Naive thymus-derived CD8-positive, alpha-beta T cell (primary cell): ENCODE measurements at places on chromosomes 16 and 17. TPM values are rescaled to one million over a fixed set of nuclear protein-coding genes. Genes with fewer than 3 reads are reported as not detected.
A peak's percentile ranks its signal among the peaks of the same experiment; 100 is the strongest.

C17orf78 gene
- not detected for total RNA-seq

PPM1E gene
- not detected for total RNA-seq

ASB16 gene
- not detected for total RNA-seq

ZACN gene
- total RNA-seq: 0.21 TPM

MYH13 gene
- not detected for total RNA-seq

RAB40C gene
- 18.6 TPM for total RNA-seq

SOX9 gene
- not detected for total RNA-seq

GPR179 gene
- 0.11 TPM for total RNA-seq

ATP2C2 gene
- total RNA-seq: not detected

GRCh38 chr16:79750311-79750710 lies 149.8 kb upstream of the MAF start:
- no peak for DNase-seq
- no peaks in the 10 kb centered on the region for H3K4me1 ChIP-seq
- no peak overlapping the region for H3K4me3 ChIP-seq
- H3K36me3 ChIP-seq: no peaks in the 10 kb centered on the region

GRCh38 chr17:72065556-72065955 lies 55.3 kb upstream of the SOX9 start:
- no peak overlapping the region for H3K4me3 ChIP-seq
- no peaks in the 10 kb centered on the region for H3K36me3 ChIP-seq
- no peak for DNase-seq

DNA sequence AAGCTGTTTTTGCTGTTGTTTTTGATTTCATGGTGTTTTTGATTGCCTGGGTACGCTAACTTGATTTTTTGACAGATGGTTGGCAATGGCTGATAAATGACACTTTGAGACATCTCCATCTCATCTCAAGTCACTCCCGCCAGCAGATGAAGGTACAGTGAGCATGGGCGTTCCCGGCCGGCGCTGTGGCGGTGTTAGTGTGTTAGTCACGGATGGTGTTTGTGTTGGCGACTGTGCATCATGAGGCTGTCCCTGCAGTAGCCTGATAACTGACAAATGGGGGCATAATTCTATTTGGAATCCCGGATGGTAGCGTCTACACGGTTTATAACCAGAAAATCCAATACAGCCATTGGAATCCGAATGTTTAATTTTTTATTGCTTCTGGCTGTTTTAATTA lies 81.6 kb upstream of the ZNF750 start:
- no peak overlapping the region for H3K4me3 ChIP-seq
- no peaks in the 10 kb centered on the region for H3K27me3 ChIP-seq
- no peak overlapping the region for H3K27ac ChIP-seq

- H3K27me3 ChIP-seq: peaks cover 11% of the 10 kb centered on the region
- H3K36me3 ChIP-seq: no peaks in the 10 kb centered on the region
- DNase-seq: peak; percentile 79
- peaks cover 16% of the 10 kb centered on the region for H3K4me1 ChIP-seq
These were observed 8.6 kb upstream of the ABCC3 start for GRCh38 chr17:50626037-50626574.

DNA sequence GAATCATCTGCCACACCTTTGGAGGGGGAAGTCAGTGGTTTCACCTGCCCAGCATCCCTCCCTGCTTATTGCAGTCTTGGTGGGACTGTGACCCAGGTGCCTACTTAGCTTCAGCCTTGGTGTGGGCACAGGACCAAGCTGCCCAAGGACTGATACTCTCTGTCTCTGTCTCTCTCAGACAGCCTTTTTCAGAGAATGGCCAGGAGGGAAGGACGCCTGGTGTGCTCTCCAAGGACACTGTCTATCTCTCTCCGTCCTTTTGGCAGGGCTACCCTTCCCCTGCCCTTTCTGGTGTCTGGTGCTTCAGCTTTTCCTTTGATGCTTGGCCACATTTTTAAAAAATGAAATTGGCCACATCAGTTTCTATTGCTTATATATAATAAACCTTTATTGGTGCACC lies 19.6 kb downstream of the PIK3R6 start:
- no peaks in the 10 kb centered on the region for H3K36me3 ChIP-seq
- no peaks in the 10 kb centered on the region for H3K27me3 ChIP-seq
- peaks cover 6% of the 10 kb centered on the region for H3K4me1 ChIP-seq
- no peak overlapping the region for H3K4me3 ChIP-seq
- DNase-seq: no peak

GRCh38 chr17:7590743-7591142 lies 849 bp upstream of the SOX15 start:
- peaks cover 2% of the 10 kb centered on the region for H3K4me1 ChIP-seq
- peak overlapping the region; percentile 69 for H3K27ac ChIP-seq
- no peaks in the 10 kb centered on the region for H3K27me3 ChIP-seq
- no peak for DNase-seq
- peaks cover 17% of the 10 kb centered on the region for H3K36me3 ChIP-seq

DNA sequence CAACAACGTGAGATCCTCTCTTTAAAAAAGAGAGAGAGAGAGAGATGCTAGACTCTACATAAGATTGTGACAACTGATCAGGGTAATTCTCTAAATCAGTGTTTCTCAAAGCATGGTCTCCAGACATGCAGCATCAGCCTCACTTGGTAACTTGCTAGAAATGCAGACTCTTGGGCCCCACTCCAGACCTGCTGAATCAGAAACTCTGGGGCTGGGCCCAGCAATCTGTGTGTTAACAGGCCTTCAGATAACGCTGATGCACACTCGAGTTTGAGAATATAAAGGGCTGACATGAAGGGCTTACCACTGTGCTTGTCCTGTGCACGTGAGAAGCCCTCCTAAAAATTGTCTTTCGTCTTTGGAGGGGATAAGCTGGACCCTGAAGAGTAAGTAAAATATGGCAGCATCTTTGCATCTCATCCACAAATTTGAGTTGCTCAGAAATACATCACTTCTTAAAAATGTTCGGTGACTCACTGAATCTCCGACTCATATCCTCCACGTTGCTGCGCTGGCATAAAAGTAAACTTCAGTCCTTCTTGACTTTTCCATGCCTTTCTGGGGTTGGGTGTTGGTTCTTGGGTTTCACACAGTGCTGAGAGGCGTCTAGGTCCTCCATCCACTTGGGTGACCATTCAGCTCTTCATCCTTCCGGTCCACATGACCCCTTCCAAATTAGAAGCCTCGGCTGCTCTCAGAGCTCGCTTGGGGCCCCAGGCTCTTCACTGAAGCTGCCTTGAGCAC lies 26.1 kb upstream of the KDM8 start:
- peak overlapping the region; percentile 86 for H3K27ac ChIP-seq
- no peaks in the 10 kb centered on the region for H3K36me3 ChIP-seq

DNA sequence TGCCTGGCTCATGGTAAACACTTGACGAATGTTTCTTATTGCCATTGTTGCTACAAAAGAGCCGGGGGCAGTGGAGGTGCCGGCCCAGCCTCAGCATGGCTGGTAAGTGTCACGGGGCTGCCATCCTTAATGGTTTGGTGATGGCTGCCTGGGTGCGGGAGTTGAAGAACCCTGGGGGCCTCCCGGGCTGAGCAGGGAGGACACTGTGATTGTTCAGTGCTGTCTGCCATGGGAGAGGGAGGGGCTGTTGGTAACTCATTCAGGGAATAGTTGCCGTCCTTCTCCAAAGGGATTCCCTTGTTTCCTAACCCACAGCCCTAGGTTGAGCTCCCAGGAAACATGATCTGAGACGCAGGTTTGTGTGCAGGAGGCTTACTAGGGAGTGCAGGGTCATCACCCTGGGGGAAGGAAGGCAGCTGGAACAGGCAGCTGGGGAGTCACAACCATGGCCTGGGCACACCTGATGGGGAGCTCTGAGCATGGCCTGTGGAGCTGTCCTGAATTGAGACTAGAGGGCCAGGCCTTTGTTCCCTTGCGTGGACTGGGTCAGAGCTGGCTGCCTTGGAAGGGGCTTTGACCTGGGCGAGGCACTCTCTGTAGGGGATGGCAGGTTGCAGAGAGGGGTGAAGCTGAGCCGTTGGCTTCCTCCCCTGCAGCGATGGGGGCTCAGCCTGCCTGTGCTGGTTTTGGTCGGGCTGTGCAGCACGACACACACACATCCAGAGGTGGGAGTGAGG lies 85.7 kb downstream of the PLCG2 start:
- H3K4me3 ChIP-seq: no peak overlapping the region
- H3K36me3 ChIP-seq: no peaks in the 10 kb centered on the region
- H3K27me3 ChIP-seq: no peaks in the 10 kb centered on the region
- peaks cover 47% of the 10 kb centered on the region for H3K4me1 ChIP-seq
- H3K27ac ChIP-seq: no peak overlapping the region

- no peaks in the 10 kb centered on the region for H3K36me3 ChIP-seq
- H3K27me3 ChIP-seq: no peaks in the 10 kb centered on the region
- peaks cover 4% of the 10 kb centered on the region for H3K4me1 ChIP-seq
- no peak overlapping the region for H3K4me3 ChIP-seq
These were observed 15.4 kb upstream of the PLLP start for GRCh38 chr16:57299719-57300386.

GRCh38 chr16:11355862-11356261 lies 10.6 kb downstream of the RMI2 start:
- no peak for DNase-seq
- H3K36me3 ChIP-seq: no peaks in the 10 kb centered on the region
- peak overlapping the region; percentile 86 for H3K4me3 ChIP-seq
- H3K27me3 ChIP-seq: no peaks in the 10 kb centered on the region

DNA sequence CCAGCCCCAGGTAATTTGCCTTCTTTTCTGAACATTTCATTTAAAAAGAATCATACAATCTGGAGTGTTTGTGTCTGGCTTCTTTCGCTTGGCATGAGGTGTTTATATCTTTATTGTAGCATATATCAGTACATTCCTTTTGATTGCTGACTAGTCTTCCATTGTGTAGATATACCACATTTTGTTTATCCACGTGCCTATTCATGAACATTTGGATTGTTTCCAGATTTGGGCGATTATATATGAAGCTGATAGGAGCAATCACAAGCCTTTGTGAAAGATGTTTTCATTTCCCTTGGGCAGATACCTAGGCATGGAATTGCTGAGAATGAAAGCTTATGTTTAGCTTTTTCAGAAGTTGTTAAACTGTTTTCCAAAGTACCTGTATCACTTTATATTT lies 120.3 kb downstream of the AATF start:
- DNase-seq: no peak
- no peaks in the 10 kb centered on the region for H3K4me1 ChIP-seq
- H3K27me3 ChIP-seq: no peaks in the 10 kb centered on the region
- H3K27ac ChIP-seq: no peak overlapping the region

DNA sequence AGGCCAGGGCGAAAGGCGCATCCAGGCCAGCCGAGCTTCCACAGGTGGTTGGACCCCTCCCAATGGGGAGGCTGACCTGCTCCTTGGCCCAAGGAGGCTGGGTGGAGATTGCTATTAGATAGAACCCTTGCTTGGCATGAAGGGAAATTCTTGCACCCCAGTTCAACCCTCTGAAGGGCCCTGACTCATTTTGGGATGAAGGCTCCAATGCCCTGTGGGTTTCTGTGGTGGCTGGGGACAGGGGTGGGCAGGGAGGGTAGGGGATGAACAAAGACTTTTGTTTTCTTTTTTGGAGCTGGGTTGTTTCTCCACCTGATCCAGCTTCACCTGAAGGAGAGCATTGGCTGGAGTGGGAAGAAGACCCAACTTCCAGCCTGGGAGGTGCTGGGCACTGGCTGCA lies 16.7 kb upstream of the TBX21 start:
- H3K4me3 ChIP-seq: no peak overlapping the region
- H3K27me3 ChIP-seq: no peaks in the 10 kb centered on the region
- peak overlapping the region; percentile 61 for H3K27ac ChIP-seq
- DNase-seq: no peak

GRCh38 chr16:9913604-9914326 lies 268.5 kb downstream of the GRIN2A start:
- no peak for DNase-seq
- H3K27ac ChIP-seq: no peak overlapping the region
- no peaks in the 10 kb centered on the region for H3K27me3 ChIP-seq

GRCh38 chr17:79984045-79984840 lies 51.4 kb downstream of the TBC1D16 start:
- peaks cover 10% of the 10 kb centered on the region for H3K4me1 ChIP-seq
- DNase-seq: no peak
- H3K27ac ChIP-seq: no peak overlapping the region
- H3K27me3 ChIP-seq: no peaks in the 10 kb centered on the region
- H3K4me3 ChIP-seq: no peak overlapping the region

- DNase-seq: no peak
- no peaks in the 10 kb centered on the region for H3K36me3 ChIP-seq
- H3K4me1 ChIP-seq: peaks cover 4% of the 10 kb centered on the region
- no peak overlapping the region for H3K27ac ChIP-seq
- H3K27me3 ChIP-seq: peaks cover 17% of the 10 kb centered on the region
These were observed 9.3 kb downstream of the PDE6G start for GRCh38 chr17:81646869-81647600.

- H3K4me3 ChIP-seq: peak overlapping the region; percentile 39
- no peaks in the 10 kb centered on the region for H3K27me3 ChIP-seq
- peaks cover 3% of the 10 kb centered on the region for H3K4me1 ChIP-seq
- no peak overlapping the region for H3K27ac ChIP-seq
- DNase-seq: no peak
- peaks cover 27% of the 10 kb centered on the region for H3K36me3 ChIP-seq
These were observed 187.9 kb upstream of the CHMP6 start for GRCh38 chr17:80803451-80804428.

GRCh38 chr16:73025151-73025855 lies 22.6 kb downstream of the ZFHX3 start:
- no peak overlapping the region for H3K4me3 ChIP-seq
- no peak overlapping the region for H3K27ac ChIP-seq
- H3K27me3 ChIP-seq: peaks cover 4% of the 10 kb centered on the region
- no peaks in the 10 kb centered on the region for H3K4me1 ChIP-seq
- no peaks in the 10 kb centered on the region for H3K36me3 ChIP-seq

GRCh38 chr17:76935331-76935730 lies 67.1 kb downstream of the MGAT5B start:
- H3K27me3 ChIP-seq: no peaks in the 10 kb centered on the region
- no peak overlapping the region for H3K4me3 ChIP-seq
- no peaks in the 10 kb centered on the region for H3K4me1 ChIP-seq
- DNase-seq: no peak
- no peaks in the 10 kb centered on the region for H3K36me3 ChIP-seq

DNA sequence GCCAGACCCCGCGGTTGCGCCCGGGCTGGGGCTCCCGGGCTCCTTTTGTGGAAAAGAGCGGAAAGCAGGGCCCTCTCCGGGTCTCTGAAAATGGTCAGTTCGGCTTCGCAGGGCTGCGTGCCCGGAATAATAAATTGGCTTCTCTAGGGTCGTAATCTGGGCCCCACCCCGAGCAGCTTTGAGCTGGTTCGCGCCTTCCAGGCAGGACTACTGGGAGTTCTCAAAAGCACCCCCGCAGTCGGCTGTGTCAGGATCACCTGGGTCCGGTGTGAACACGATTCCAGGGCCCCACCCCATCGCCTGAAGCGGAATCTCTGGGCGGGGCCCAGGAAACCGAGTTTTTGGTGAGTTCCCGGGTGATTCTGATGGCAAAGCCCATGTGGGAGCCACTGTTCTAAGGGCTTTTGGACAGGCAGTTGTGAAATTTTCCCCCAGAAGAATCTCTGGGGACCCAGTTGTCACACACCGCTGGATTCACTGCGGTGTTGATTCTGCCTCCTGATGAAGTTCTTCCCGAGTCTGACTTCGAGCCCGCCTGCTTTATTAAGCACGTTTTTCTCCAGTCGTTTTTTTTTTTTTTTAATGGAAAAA lies 77.0 kb downstream of the MRC2 start:
- no peak for DNase-seq
- peaks cover 5% of the 10 kb centered on the region for H3K4me1 ChIP-seq
- H3K36me3 ChIP-seq: no peaks in the 10 kb centered on the region
- no peak overlapping the region for H3K27ac ChIP-seq
- peak overlapping the region; percentile 78 for H3K4me3 ChIP-seq
- H3K27me3 ChIP-seq: no peaks in the 10 kb centered on the region
